Activated T-cell treated with anti-CD3 and anti-CD28 coated beads for 24 hours (primary cell): ENCODE measurements at places on chromosomes 11 and 22.

GRCh38 chr11:31877083-31877482 is 66.0 kb upstream of the PAX6 start:
- no peak for DNase-seq

DNA sequence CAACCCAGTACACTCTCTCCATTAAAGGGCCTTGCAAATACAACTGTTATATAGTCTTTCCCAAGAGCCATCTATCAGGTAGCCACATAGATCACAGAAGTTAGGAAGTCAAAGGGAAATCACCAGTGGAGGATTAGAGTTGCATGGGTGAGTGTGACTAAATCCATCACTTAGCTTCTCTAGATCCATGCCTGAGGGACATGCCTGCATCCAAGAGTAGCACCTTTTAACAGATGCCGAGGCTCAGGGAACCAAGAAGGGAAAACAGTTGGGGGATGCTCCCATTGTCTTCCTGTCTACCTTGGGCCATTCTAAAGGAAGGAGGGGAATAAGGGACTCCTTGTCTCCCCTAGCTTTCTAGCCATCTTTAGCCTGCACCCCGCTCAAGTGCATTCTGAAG is 77.9 kb downstream of the XRRA1 start:
- DNase-seq, result no peak

DNA sequence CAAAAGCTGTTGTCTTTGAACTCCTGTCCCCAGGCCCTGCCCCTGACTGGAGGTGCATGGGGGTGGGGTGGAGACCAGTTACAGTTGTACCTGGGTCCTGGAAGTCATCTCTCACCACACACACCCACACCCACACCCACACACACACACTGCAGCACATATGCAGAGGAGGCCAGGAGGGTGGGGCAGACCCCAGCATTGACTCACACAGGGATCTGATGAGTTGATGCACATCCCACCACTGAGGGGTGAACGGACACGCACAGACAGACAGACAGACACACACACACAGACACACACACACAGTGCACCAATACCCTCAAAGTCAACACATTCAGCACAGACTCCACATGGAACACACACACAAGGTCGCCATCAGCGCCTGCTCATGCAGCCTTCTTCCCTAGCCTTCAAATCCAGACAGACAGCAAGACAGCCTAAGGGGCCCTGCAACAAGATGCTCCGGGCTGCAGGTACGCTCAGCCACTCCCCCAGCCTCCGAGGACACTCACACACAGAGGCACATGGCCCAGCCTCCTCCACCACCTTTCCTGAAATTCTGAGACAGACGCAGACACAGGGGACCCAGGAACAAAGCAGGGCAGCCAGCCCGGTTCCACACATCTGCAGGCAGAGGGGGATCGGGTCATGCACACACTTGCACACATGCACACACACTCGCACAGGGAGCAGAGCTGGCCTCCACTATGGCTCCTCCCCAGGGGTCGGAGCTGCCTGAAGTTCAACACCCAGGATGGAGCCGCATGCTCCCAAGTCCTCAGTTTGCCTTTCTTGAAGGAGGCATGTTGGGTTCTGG is 26.5 kb downstream of the SYT7 start:
- DNase-seq, result no peak

- peak; percentile 43 for DNase-seq
These were observed 28.1 kb downstream of the IGSF9B start for GRCh38 chr11:133928628-133929059.

GRCh38 chr11:34149786-34150185 is 44.4 kb downstream of the NAT10 start:
- no peak for DNase-seq

GRCh38 chr11:112097734-112098528 is 11.3 kb downstream of the SDHD start:
- no peak for DNase-seq

- no peak for DNase-seq
These were observed 156.7 kb upstream of the KIRREL3 start for GRCh38 chr11:127157225-127157624.
